ENCODE measurements at places on chromosomes 2 and 18. TPM values are rescaled to one million over a fixed set of nuclear protein-coding genes. Genes with fewer than 3 reads are reported as not detected.

GRCh38 chr2:80141007-80141726 is 163.4 kb downstream of the LRRTM1 start:
- DNase-seq, result no peak

GRCh38 chr2:121483021-121483420 is 47.7 kb upstream of the RNU4ATAC start:
- DNase-seq, result no peak

DNA sequence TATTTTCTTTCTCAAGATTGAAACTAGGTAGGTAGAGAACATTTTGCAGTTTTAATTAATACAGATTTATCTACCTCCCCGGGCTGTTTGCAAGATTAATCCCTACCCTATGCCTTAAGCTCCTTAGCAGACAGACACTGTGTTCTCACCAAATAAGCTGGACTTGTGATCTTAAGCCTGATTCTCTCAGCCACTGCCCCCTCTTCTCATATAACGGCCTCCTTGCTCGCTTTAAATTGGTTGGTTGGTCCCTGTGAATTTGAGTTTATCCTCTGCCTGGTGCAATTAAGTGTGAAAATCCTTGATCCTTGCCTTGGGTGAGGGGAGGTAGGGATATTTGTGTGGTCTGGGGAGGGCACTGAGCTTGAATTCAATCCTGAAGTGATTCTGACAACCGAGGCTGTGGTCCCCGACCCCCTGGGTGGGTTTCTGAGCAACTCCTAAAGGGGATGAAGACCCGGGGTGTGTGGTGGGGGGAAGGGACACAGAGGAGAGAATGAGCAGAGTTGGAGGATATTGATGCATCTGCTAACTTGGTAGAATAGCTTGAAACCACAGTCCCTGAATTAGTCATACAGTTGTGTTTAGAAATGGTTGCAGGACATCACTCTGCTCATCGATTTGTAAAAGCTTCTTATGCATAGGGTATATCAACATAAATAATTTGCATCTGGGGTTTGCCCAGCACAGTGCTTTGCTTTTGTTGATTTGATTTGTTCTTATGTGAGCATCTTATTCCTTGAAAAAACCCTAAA is 36.9 kb upstream of the NCKAP5 start:
- no peak for DNase-seq

DNA sequence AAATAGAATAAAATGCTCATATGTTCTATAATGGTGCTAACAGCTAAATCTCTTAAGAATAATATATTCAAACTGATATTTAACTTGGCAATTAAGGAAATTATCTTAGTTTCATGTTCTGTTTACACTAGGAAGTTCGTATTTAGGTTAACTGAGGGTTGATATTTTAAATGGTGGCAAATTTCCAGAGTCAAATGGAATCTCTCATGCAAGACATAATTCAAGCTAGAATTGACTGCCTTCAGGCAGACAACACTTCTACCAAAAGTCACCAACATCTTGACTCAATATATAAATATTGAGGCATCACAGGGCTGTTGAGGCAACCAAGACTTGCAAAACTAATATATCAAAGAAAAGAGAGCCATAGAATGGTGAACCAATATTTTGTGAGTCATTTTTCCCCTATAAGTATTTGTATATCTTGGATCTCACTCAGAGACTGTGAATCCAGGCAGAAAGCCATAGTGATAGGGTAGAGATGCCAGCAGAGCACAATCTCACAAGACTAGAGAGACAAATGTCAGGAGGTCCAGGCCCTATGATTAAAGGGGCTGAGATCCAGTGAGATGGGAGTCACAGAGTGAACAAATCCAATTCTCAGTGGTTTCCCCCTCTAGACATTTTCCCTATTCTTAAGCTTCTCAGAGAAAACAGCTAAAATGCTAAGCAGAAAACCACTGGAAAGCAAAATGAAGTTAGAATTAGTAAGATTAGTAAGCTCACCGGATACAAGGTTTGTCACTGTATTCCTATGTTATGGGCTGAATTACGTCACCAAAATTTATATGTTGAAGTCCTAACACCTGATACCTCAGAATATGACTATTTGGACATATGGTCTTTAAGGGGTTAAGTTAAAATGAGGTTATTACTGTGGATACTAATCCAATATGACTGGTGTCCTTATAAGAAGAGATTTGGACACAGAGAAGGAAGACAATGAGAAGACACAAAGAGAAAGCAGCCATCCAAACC is 358.2 kb upstream of the UBE2E3 start:
- DNase-seq, result no peak

DNA sequence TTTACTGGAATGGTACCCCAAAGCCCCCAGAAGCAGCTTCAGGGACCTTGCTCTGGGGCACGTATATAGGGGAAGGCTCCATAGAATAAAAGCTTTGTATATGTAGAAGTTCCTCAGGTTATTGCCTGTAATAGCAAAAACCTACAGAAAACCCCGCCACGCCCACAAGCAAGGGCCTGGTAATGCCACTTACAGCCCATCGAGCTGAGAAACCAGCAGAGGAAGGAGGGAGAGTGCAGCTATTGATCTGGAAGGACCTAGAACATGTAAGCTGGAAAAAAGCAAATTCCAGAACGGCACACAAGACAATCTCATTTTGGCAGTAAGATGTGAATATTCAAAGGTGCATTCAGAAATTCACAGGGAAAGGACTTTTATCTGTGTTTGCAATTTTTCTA is 15.8 kb downstream of the HS1BP3 start:
- no peak for DNase-seq

DNA sequence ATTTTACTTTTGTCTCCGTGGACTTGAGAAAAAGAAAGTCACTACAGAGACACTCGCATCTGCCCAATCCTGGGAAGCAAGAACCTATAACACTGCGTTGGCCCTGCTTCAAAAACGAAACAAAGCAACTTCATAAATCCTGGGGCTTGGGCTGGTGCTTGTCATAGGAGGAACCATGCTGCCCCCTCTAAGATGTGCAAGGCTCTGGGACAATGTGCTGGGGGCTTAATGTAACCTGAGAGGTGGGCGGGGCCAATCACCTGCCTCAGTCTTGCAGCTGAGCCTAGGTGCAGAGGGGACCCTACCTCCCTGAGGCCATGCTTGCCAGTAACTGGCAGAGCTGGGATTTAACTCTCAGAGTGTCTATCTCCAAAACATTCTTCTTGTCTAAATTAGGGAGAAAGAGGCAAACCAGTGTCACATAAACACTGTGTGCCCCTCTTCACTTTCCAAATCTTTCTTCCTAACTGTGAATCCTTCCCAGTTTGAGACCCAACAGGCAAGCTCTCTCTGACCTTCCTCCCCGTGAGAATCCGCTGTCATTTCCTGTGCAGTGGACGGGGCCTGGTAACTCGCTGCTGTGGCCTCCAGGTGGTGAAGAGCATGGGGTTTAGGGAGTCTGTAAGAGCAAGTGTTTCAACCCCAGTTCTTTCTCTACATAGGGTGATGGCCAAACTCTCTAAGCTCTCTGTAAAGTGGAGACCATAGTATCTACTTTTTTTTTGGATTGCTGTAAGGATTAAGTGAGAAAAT is 115.1 kb downstream of the ACKR3 start:
- DNase-seq, result no peak

- DNase-seq, result no peak
These were observed 601 bp downstream of the WDR35 start for GRCh38 chr2:19989342-19989666.

IL37 gene
- not detected for total RNA-seq

DNA sequence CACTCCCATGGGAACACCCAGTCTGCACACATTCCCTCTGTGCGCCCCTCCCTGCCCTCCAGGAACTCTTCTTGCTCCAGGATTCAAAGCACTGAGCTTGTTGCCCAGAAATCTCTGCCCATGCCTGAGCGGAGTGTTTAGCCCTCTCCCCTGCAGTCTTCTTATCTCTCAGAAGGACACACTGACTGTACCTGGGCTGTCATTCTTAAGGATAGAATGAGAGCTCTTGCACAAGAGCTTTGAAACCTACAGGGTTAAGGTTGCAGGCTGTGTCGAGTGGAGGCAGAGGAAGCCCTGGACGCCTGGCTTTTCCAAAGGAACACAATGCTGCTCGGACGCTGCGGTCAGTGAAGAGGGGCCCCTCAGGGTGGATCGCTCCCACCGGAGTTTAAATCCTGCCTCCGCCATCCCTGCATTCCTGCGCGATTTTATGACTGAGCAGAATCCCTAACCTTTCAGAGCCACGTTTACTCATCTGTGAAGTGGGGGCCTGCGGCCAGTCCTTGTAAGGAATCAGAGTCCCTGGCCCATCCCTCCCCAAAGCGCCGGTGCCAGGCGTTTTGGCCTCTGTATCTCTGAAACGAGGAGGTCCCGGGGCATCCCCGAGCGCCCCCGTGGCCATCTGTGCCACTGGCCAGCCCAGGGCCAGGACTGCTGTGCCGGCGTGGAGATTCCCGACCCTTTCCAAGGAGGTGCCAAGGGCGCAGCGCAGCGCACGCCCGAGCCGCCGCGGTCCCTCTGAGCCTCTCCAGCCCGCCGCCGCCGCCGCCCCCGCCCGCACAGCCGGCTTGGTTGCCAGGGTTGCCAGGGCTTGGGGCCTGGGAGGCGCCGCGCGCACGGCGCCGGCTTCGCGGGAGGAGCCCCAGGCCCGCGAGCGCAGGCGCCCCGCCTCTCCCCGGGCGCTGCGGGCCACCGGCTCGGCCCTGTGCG is 58.9 kb downstream of the FAM168B start:
- peak; percentile 63 for DNase-seq

GRCh38 chr18:73791081-73791480 is 356.6 kb downstream of the FBXO15 start:
- DNase-seq, result no peak

DNA sequence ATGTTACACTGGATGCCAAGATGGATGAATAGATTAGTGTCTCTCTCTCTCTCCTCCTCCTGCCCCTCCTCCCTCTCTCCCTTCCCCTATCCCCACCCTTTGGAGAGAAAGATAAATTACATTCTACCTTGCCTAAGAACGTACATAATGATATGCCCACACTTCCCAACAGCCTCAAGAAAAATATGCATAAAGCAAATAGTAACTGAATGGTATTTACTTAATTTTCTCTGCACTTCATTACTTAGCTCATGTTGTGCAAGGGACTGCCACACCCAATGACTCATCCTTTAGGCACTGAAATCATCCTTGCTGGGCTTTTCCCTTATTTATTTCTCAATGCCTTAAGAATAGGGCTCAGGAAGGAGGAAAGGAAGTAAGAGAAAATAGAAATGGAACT is 137.3 kb upstream of the PID1 start:
- peak; percentile 83 for DNase-seq

CXCR1 gene
- total RNA-seq, result not detected

DNA sequence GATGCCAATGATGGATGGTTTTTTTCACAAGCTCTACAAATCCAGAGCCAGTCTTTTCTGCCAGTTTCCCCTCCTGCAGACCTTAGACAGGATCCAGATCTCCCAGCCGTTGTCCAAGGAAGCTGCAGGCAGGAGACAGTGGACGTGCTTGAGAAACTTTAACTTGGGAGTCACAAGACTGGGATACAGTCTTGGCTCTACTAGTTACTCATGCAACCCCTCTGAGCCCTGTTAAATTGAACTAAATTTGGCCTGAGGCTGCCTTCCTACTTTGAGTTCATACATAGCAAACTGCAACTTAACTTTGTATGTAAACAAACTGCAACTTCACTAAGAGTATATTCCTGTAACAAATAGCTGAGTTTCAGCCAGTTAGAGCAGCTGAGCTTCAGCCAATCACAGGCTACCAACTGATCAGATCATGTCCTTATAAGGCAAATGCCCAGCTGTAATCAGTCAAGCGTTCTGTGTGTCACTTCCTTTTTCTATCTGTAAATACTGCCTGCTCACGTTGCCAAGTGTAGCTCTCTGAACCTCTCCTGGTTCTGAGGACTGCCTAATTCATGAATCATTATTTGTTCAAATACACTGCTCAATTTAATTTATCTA is 140.9 kb downstream of the CAPN13 start:
- peak; percentile 85 for DNase-seq

DNA sequence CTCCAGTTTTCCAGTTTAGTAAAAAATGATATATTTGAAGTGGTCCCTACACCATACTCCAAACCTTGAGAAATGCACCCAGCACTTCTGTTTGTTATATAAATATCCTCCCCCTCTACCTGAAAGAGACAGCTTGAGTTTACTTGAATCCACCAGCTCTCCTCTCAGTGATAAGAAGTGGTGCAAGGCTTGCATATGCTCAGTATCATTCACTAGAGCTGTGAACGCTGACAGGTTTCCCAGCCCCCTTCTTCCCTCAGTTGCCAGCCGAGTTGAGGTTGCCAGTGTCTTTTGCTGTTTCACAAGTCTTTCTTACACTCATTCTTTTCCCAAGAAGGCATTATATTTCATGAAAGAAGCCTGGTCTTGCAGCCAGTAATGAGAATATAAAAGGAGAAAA is 880.0 kb downstream of the LRRTM4 start:
- DNase-seq, result no peak

DNA sequence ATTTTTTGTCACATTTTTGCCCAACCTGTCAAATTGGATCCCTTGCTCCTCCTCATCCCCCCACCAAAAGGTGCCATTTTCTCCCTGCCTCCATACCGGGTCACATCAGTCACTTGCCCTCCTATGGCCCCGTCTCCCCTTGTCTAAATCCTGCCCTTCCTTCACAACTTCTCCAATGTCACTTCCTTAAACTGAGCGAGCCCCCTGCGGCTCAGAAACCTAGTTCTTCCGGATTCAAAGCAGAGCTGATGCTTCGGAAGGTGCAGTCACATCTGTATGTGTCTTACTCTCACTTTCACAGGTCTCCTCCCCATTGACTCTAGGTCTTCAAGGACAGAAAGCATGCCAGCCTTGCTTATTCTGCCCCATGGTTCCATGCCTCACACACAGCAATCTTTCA is 22.1 kb downstream of the TNP1 start:
- DNase-seq, result no peak

DNA sequence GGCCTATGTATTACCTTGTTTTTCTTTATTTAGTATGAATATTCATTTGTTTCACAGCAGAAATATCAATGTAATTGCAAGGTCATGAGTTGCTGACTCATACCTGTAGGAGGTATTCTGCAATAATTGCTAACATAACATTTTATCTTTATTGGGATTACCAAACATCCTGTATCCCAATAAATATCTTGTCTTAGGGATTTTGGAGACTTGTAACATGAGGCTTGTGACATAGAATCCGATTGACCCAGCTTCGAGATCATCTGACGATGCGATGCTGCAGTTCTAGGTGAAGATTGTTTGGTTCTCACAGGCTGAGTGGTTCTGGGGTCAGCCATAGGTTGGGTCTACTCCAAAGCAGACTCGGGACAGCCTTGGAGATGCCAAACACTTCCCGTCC is 133.4 kb upstream of the RND3 start:
- no peak for DNase-seq

TEKT4 gene
- total RNA-seq, result not detected
